ENCODE measurements at places on chromosomes 3 and 15.

GRCh38 chr15:98673133-98673532 lies 24.8 kb downstream of the IGF1R start:
- no peak for DNase-seq

DNA sequence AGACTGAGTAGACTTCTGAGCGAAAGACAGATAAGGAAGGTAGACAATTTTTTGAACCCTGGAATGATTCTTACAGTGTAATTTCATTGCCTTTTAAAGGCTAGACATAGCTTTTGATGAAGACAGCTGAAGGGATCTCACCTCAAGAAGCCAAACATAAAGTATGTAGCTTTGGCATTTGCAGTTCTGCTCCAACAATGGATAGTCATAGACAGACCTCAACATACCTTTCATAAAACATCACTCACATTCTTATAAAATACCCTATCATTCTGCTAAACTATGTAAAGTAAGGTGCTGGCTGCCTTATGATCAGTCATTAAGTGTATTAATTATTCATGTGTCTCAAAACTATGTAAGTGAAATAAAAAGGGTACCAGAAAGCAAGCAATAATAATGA lies 70.0 kb downstream of the UBE3A start:
- DNase-seq = no peak

- DNase-seq = no peak
These were observed 269.6 kb upstream of the ST8SIA2 start for GRCh38 chr15:92123962-92124656.

DNA sequence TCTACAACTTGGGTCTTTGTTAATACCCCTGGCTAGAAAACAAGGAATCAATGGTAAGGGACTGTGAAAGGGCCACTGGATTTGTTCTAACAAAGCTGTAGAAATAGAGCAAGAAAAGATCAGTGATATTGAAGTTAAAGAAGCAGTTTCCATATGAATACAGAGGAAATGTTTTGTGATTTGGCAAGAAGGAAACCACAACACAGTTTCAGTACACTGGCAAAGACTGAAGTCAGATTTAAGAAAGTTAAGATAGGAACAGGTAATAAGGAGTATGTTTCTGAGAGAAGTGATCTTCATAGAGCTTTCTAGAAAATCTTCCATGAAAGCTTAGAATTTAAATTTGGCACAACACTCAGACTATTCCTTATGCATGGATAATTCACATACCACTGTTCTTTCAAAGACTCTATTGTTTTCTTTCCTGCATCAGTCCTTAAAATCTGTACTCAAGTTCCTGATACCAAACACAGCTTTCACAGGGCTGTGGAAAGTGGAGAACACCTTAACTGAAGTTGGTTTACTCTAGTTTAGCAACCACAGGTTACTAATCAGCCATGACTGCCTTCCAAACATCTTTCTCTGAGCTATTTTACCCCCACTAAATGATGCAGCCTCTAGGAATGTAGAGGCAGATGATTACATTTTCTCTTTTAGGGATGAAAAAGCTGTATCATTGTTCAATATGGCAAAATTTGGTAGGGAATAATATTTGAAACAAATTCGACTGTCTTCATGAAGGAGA lies 32.4 kb upstream of the ALCAM start:
- no peak for DNase-seq

GRCh38 chr3:10935028-10935427 lies 57.5 kb upstream of the SLC6A1 start:
- no peak for DNase-seq

GRCh38 chr3:19967812-19968211 lies 20.9 kb downstream of the RAB5A start:
- no peak for DNase-seq

DNA sequence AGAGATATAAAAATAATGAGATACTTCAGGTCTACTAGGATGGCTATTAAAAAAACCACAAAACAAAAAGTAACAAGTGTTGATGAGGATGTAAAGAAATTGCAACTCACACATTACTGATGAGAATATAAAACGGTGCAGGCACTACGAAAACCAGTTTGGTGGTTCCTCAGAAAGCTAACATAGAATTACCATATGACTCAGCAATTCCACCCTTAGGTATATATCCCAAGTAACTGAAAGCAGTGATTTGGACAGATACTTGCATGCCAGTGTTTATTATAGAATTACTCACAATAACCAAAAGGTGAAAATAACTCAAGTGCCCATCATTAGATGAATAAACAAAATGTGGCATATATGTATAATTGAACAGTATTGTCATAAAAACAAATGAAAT lies 87.5 kb upstream of the MELTF start:
- no peak for DNase-seq

DNA sequence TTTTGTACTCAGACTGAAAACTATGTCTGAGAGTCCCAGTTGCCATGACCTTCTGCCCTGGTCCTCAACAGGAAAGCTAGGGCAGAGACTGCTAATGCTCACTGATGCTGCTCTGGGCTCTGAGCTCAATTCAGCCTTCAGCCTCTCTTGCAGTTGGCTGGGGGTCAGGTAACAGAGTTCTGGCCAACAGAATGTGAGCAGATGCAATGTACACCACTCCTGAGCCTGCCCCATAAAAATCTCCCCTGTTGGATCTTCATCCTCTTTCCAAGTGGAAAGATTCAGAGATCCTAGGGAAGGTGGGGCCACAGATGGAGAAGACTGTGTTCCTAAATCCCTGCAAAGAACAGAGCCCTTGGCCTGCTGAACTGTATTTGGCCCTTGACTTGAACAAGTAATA lies 87.8 kb downstream of the PDZRN3 start:
- no peak for DNase-seq

- no peak for DNase-seq
These were observed 66.1 kb upstream of the NR2F2 start for GRCh38 chr15:96264351-96264798.

DNA sequence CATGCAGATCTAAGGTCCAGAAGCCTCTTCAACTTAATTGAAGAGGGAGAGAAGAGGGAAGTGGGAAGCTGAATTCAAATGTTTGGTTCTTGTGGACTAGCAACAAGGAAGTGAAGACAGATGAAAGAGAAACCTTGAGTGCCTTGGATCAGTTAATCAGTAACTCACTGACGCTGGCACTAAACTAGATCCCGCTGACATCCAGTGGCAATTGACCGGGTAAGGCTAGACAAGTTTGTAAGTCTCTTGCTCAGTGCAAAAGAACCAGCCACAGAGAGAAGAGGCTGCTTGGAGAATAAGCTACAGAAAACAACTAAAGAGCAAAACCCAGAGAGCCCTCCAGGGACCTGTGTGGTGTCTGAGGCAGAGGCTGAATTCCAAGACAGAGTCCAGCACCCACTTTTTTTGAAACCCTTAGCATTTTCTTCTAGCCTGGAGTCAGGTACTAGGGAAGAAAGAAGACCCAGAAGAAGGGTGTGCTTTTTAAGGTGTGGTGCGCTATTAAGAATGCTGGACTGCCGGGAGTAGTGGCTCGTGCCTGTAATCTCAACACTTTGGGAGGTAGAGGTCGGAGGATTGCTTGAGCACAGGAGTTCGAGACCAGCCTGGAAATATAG lies 6.9 kb downstream of the PLCH1 start:
- peak; percentile 18 for DNase-seq

DNA sequence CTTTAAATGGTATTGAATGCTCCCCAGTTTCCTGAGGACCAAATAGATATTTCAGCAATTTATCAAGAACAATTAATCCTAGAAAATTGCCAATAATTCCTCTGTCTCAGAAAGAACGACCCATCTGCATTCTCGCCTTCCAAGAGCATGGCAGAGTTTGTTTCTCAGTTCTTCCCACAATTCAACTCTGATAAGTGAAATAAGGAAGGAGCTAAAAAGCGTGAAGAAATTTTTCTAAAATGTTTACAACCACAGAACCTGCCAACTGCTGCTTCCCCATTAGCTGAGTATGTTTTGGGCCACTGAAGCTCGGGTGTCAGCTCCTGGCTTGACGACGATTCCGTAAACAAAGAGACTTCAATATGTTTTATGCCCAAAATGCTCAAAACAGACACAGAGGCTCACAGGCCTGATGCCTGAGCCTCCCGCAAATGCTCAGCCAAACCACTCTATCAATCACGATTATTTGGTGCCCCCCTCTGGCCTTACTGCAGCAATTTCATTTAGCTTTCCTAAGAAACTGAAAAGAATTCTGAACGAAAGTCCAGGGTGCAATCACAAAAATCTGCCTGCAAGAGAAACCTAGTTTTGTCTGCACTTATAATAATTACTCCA lies 259.2 kb upstream of the CCDC54 start:
- DNase-seq = no peak

DNA sequence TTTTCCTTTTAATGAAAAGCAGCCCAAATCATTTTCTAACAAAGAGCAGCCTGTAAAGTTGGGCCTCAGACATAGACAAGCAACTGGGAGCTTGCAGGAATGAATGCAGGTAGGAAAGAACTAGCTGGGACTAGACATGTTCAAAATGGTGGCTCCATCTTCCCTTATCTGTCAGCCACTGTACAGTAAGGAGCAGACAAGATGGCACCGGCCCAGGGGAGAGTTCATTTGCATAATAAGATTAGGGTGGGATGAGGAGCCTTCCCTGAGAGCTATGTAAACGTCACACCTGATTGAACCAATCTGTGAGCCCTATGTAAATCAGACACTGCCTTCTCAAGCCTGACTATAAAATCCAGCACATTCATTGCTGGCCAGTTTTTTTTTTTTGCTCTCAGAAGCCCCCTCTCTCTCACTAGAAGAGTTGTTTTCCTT lies 59.7 kb upstream of the GK5 start:
- DNase-seq = no peak

- DNase-seq = peak; percentile 15
These were observed 84.0 kb downstream of the FILIP1L start for GRCh38 chr3:100030346-100030745.

GRCh38 chr15:34239151-34239808 lies 14.5 kb downstream of the EMC4 start:
- DNase-seq = no peak

GRCh38 chr15:89003865-89004725 lies 84.2 kb upstream of the ABHD2 start:
- no peak for DNase-seq

DNA sequence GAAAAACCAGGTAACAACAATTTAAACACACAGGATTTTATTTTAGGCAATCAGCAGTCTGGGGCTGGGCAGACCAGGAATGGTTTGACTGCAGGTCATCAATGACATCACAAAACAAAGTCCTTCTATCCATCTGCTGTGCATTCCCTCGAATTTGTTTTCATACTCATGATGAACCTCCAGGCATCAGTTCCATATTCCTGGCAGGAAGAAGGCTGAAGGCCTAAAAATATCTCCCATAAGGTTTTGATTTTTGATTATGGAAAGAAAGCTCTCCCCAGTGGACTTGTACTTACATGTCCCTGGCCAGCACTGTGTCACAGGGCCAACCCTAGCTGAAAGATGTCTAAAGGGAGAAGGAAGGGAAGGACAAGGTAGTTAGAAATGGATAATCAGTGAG lies 107.4 kb downstream of the PEAK1 start:
- no peak for DNase-seq

- DNase-seq = no peak
These were observed 746.3 kb downstream of the ZPLD1 start for GRCh38 chr3:103181160-103181559.

DNA sequence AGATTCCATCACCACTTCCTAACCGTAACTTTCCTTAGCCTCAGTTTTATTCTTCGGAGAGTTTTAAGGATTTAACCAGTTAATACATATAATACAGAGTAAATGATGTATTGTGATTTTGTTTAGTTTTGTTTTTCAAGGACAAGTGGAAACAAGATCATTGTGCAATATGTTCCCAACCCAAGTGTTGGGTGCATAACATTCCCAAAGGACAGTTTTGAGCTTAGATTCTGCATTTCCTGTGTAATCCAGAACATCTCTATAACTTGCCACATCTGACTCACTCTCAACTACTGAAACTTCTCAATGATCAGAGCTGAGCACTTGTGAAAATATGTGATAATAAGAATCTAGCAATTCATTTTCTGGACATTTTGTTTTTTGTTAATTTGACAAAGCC lies 466.1 kb upstream of the PPP2R3A start:
- DNase-seq = no peak

- DNase-seq = no peak
These were observed 5.5 kb upstream of the CLN6 start for GRCh38 chr15:68235022-68235421.

- no peak for DNase-seq
These were observed 77.9 kb downstream of the ITPR1 start for GRCh38 chr3:4570840-4571621.

GRCh38 chr3:67017211-67017610 lies 19.1 kb downstream of the KBTBD8 start:
- no peak for DNase-seq

- no peak for DNase-seq
These were observed 78.3 kb upstream of the ATP11B start for GRCh38 chr3:182715006-182715405.

- DNase-seq = no peak
These were observed 54.4 kb downstream of the ISG20 start for GRCh38 chr15:88693191-88693590.

DNA sequence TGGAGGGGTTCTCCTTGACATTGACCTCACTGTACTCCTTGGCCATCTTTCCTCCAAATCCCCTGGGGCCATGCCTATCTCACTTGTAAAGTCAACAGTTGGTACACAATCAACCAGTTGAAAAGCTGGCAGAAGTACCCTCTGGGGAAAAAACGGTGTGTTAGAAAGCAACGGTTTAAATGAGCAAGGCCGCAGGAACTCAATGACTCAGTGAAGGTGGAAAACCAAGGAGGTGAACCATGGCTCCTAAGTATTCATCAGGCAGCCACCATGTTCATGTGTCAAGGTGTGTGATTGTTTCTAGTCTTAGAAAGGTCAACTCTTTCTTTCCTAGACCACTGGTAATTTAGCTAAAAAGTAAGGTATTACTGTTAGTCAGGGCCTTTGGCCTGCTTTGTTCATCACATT lies 130.9 kb upstream of the SATB1 start:
- DNase-seq = no peak

DNA sequence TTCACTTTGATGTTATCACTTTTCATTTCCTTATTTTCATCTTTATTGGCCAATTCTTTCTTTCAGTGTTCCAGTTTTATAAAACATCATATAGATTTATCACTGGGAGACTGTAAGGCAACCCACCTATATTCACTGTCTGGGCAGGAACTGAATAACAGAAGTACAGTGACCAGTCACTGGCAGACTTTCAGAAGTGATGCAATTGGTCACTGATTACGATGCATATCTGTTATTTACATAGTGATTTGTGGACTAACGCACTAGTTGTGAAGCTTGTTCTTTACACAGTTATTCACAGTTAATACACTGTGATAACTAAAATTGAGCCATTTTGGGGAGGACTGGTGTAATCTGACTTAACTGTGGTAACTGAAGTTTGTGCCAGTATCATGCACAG lies 190.2 kb upstream of the DPH6 start:
- no peak for DNase-seq

- DNase-seq = no peak
These were observed 10.5 kb downstream of the SLC6A6 start for GRCh38 chr3:14412831-14413380.

DNA sequence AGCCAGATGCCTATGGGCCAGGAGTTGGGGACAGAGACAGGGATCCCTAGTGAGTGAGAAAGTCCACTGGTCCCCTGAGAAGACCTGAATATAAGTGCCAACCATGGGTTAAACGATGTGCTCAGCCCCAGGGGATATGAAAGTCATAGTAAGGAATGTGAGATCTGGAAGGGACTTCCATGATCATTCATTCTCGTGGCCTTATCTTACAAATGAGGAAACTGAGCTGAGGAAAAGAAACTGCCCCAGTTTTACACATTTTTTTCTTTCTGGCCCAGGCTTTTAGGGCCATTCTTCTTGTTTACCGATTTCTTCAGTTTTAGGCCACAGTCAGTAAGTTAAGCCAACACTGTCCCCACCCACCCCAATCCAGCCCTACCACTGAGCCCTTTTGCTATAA lies 11.1 kb downstream of the CD80 start:
- no peak for DNase-seq
